ENCODE measurements at places on chromosomes 7 and 10.
A peak's percentile ranks its signal among the peaks of the same experiment; 100 is the strongest.

- DNase-seq: no peak
Observed at GRCh38 chr7:18997477-18998150, 119.8 kb downstream of the TWIST1 start.

DNA sequence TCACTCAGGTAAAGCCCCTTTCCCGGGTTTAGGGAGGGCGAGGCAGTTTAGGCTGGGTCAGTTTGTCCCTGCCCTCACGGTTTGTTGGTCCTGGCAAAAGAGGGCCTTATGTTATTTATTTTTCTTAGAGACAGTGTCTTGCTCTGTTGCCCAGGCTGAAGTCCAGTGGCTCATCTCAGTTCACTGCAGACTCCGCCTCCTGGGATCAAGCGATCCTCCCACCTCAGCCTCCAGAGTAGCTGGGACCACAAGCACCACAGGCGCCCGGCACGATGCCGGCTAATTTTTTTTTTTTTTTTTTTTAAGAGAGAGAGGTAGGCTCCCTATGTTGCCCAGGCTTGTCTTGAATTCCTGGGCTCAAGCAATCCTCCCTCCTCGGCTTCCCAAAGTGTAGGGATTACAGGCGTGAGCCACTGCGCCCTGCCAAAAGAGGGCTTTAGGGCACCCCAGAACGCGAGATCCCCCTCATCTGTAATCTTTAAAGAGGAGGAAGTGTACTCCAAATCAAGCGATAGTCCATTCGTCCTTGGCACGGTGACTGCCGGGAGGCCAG is 626 bp upstream of the BMS1 start:
- peak; percentile 25 for DNase-seq

DNA sequence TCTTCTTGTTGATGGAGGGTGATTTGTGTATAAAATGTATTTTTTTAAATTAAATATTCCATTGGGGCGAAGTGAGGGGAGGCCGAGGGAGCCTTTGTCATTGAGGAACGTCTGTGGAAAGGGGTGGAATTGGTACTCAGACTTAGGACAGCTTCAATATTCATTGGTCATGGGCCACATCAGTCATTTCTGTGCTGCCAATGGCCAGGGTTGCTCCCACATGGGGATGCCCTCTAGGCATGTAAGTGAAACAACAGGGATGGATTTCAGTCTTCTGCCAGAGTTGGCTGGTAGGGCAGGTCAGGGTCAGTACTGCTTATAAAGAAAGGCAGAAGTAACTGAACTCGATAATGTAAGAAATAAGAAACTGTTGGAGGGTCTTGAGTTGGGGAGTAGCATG is 47.2 kb downstream of the NEURL1 start:
- DNase-seq: no peak

- DNase-seq: no peak
Observed at GRCh38 chr7:17342756-17343155, 44.3 kb downstream of the AHR start.

- no peak for DNase-seq
Observed at GRCh38 chr7:40833191-40833887, 698.5 kb downstream of the SUGCT start.
